ENCODE measurements at places on chromosomes 6 and 20.
A peak's percentile ranks its signal among the peaks of the same experiment; 100 is the strongest.

- no peak for DNase-seq
Observed at GRCh38 chr20:50930976-50931305, 296 bp downstream of the ADNP start.

DNA sequence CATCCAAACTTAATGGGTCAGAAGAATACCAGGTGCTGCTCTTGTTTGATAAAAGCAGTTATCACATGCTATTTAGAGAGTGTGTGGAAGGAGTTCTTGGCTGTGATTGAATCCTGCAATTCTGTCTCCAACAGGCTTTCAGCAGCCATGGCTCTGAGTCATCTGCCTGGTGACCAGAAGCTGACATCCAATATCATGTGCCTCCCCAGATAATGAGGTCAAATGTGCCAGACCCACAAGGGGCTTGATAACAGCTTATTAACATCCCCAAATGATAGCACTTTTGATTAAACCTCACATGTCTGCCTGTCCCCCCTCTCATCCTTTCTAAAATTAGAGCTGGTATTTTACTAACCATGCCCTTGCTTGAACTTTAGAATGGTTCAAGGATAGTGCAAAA is 175.7 kb upstream of the PLN start:
- no peak for DNase-seq

DNA sequence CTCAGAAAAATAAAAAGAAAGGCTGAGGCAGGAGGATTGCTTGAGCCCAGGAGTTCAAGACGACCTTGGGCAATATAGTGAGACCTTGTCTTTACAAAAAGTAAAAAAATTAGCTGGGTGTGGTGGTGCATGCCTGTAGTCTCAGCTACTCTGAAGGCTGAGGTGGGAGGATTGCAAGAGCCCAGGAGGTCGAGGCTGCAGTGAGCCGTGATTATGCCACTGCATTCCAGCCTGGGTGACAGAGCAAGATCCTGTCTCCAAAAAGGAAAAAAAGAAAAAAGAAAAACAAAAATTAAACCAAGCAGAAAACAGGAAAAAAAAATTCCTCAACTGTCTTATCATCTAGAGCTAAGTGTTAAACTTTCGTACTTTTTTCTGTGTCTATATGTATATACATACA is 12.4 kb upstream of the SRSF3 start:
- DNase-seq, result no peak

DNA sequence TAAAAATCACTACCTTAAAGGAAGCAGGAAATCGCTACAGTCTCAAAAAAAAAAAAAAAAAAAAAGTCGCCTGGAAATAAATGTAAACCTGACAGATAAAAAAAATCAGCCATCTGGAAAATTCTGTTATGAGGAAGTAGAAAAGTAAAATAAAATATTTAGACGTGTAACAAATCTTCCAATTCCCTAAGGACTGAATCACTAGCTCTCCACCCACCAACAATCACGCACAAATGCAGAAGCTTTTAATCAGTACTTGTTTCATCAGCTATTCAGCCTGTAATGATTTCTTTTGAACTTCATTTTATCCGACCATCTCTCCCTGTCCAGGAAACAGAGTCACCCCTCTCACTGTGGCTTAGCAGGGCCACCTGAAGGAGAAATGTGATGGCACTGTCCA is 59.0 kb downstream of the SLC23A2 start:
- DNase-seq, result no peak

DNA sequence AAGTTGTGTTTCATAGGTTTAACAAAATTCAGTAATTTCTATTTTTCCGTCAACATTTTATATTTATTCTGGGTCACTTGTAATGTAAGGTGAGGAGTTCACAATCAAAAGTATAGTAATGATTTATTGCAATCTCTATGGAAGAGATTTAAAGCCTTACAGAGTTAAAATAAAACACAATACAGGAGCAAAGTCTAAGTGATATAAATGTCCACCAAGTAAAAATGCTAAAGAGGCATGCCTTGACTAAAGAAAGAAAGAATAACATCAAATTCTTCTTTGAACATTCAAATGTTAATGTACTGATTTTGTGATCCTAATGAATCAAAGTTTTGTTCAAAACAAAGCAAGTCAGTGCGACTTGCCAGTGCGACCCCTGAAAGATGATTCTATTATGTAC is 61.5 kb downstream of the REPS1 start:
- DNase-seq, result no peak

GRCh38 chr20:51378171-51378928 is 164.2 kb downstream of the NFATC2 start:
- no peak for DNase-seq

DNA sequence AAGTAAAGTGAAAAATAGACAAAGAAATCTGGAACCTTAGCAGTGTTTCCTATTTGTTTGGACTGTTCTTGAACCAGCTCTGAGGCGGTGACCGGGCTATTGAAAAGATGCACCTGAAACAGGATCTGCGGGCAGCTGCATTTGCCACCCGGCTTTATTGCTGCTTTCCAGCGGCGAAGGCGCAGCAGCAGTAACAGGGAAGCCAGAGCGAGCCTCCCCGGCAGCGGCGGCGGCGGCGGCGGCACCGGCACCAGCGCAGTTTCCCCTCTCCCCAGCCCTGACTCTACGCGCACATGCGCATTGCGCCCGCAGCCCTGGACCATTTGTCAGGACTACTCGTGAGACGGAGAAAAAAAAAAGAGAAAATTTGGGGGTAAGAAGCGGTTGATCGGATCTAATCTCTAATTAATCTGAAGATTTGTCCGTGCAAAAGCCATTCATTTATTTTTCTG is at the start of gene L3MBTL3:
Gene L3MBTL3, plus strand, starts transcription at position 290 of the 452 bp plus-strand sequence. CDS start 24,119 bp downstream, outside the sequence.
- peak; percentile 89 for DNase-seq

DNA sequence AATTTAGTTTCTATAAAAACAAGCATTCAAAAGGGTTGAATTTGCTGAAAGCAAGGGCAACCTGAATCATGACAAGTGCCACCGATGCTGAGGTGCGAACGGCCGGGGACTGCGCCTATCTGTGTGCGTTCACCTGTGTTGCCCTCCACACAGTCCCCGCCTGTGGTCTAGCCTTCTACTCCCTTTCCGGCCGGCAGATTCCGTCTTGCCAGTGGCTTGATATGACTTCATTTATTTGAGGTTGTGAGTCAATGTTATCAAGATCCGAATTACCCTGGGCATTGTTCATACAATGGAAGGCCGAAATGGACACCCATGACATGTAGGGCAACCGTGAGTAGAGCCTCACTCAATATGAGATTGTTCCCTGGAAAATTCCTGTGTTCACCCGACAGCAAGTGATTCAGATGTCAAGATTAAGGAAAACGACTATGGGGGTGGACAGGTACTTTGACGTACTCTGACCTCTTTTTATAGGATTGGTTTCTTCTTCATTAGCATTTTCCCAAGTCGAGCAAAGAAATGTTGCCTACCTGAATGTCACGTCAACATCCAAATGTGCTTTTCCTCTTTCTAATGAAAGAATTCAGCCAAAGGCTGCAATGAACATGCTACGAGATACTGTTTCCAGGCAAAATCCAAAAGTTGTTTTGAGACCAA is 41.1 kb upstream of the NEDD9 start:
- no peak for DNase-seq

- DNase-seq, result no peak
Observed at GRCh38 chr20:1418350-1418749, 25.5 kb upstream of the FKBP1A start.

GRCh38 chr6:18101873-18102272 is 20.6 kb downstream of the NHLRC1 start:
- no peak for DNase-seq

- no peak for DNase-seq
Observed at GRCh38 chr6:30795549-30796293, 51.4 kb upstream of the IER3 start.

GRCh38 chr6:1856381-1856780 is 246.7 kb downstream of the FOXC1 start:
- DNase-seq, result peak; percentile 10

GRCh38 chr6:32971581-32972352 is 3.4 kb downstream of the BRD2 start:
- DNase-seq, result peak; percentile 99

DNA sequence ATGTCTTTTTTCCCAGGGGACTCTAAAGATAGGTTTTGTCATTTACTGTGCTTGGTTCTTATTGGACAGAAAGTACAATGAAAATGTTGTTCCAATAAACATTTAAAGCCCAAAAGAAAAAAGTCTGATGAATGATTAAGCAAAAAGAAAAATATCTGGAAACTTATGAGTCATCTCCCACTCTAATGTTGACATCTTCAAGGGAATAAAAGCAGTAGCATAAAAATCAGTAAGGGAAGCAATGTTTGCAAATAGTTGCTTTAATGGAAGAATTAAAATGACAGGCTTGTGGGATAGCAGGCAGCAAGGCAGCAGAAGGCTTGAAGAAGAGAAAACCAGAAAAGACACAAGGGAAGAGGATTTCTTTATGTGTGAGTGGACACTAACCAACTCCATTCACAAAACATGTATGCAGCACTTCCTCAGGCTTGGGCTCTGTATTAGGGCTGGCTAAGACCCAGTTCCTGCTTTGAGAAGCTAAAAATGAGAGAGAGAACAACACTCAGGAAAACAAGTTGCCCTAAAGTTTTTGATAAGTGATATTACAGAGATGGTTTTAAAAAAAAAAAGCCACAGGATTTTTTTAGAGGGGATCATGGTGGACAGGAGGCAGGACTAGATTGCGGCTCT is 263.2 kb upstream of the NT5E start:
- no peak for DNase-seq

DNA sequence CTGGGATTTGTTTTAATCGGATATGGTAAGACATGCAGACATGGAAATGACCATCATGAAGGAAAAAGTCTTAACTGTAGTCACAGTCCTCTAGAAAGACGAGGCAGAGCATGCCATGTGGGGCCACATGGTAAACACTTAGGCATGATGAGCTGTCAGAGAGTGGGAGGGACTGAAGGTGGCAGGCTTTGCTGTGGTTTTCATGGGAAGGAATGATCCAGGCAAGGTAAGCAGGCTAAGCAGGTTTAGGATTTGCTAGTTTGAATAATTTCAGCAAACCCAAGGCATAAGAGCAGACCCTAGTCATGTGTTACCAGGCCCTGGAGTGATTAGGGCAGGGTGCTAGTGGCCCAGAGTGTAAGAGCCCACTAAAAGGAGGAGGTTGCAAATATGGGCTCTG is 47.2 kb upstream of the STMND1 start:
- no peak for DNase-seq

DNA sequence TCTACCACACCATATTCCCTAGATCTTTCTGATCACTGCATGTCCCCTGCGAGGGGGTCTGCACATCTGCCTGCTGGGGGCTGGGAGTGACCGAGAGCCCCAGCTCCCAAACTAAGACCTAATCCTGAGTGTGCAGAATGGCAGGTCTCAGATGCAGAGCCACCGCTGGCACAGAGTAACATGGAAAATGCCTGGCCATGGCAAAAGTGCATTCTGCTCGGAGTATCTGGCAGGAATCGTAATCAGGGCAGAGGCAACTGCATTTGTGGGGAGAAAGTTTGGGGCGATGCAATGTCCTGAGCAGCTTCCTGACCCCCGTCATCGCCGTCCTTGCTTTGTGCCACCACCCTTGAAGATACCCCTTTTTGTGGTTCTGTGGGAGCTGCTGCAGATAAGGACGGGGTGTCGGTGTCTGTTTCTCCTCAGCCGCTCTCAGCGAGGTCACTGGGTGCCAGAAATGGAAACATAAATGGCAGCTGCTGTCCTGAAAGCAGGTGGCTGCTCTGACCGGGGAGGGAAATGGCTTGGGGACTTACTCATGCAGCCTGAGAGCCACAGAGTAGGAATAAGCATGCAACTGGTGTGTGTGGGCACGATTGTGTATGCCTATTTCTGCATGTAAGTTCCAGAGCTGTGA is 157.9 kb downstream of the LY86 start:
- peak; percentile 74 for DNase-seq

- DNase-seq, result no peak
Observed at GRCh38 chr6:67883500-67884366, 751.3 kb upstream of the ADGRB3 start.
